ENCODE measurements at places on chromosomes 4 and X.

DNA sequence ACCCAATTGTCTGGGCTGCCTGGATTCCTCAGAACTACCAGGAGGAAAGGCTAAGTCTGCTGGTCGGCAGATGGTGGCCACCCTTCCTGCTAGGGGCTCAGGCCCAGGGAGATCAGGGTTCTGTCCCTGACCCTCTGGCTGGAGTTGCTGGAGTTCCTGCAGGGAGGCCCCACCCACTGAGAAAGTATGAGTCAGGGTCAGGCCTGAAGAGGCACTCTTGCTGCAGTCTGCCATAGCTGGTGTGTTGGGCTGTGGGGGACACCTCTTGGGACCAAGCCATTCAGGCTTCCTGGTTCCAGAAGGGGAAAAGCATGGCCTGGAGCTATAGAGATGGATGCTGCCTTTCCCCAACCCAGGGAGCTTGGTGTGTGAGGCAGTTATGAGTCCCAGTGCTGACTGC, 40.4 kb upstream of the PCDH18 start:
- no peak for DNase-seq

GRCh38 chr4:38069271-38069760, 109.1 kb downstream of the PTTG2 start:
- peak; percentile 36 for DNase-seq

DNA sequence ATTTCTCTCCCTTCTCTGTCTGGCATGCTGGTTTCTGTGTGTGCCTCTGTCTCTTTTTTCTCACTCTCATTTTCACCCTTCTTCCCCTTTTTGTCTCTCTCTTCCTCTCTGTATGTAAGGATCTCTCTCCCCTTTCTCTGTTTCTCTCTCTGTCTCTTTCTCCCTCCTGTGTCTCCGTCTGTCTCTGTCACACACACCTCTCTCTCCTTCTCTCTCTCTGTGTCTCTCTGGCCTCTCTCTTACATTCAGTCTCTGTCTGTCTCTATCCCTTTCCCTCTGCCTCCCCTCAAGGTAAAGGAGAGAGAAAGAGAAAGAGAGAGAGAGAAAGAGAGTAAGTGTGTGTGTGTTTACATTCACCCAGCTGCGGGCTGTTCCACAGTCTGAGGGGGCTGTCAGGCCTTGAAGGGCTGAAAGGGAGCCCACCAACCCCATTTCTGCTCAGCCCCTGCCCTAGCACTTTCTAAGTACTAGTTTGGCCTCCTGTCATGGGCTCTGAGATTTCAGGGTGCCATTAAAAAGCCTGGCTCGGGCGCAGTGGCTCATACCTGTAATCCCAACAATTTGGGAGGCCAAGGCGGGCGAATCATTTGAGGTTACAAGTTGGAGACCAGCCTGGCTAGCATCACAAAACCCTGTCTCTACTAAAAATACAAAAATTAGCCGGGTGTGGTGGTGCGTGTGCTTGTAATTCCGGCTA, 9.6 kb upstream of the TSPYL2 start:
- DNase-seq = no peak

DNA sequence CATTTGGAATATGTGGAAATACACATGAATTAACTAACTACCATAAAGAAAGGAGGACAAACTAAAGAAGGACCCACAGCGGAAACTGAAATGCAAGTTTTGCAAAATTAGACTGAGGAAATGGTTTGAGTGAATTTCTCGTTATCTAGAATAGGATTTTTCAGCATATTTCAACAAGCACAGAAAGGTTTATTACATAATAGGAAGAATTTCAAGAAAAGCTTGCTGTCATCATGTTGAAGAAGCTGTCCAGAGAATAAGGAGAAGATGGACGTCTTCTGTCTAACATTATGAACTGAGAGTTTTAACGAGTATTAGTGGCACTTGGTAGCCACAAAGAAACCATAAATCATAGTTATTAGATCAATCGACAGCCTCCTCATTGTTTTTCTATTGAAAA, 45.0 kb downstream of the TEC start:
- no peak for DNase-seq

DNA sequence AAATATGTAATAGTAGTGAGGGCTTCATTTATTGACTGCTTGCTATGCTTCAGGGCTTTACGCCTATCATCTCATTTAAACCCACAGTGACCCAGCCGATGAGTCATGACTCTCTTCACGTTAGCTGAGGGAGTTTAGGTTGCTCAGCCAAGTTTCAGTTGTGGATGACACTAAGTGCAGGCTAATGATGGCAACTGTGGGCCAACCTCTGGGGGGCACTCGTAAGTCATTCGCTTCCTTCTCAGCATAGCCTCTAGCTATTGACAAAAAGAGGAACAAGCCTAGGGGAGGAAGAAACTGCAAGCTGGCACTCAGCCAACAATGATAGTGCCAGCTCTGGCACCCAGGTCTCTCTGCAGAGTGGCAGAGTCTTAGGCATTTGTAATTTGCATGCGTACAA, 325.0 kb downstream of the ARHGAP10 start:
- peak; percentile 37 for DNase-seq

Data from activated CD4-positive, alpha-beta T cell treated with anti-CD3 and anti-CD28 coated beads, Interleukin-2, amount 50 U/mL, for 1 hour (primary cell).